ENCODE measurements at places on chromosomes 1 and 21.

GRCh38 chr21:46498335-46499050 lies 39.8 kb downstream of the DIP2A start:
- no peak for ATAC-seq

DNA sequence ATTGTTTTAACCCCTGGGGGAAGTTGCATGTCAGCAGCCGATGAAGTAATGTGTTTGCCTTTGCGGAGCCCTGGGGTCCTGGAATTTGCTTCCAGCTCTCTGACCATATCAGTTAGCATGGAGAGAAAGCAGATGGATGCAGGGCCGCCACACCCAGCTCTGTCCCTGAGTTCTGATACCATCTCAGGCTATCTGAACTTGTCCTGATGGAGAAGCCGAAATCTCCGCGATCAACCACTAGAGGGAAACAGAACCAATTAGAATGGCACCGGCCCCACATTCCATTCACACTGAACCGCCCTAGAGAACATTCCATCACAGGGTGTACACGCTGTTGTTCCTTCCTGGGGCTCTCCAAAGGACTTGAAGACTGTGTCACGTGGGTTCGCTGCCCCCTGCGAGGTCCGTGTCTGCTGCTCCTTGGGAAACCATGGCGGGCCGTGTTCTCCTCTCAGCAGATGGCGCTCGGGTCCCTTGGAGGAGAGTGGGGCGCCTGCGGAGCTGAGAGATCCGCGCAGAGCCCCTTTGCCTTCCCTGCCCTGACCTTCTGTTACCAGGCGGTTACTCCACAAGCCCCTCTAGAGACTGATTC lies 75.4 kb downstream of the ABCA4 start:
- no peak for ATAC-seq

DNA sequence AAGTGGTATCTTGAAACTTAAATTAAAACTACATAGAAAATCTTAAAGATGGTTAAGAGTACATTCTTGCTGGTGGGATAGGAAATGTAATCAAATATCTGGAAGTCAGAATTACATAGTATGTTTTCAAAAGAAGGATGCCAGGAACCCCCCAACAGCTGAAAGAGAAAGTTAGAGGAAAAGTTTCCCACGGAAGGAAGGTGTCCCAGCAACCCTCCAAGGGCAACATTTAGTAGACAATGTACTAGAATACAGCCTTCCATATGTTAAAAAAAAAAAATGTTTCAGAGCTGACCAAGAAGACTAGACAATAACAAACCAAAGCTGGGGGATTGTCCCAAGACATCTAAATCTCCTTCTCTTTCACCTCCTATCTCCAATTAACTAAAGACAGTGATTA lies 2.2 kb downstream of the DEDD start:
- ATAC-seq = no peak

DNA sequence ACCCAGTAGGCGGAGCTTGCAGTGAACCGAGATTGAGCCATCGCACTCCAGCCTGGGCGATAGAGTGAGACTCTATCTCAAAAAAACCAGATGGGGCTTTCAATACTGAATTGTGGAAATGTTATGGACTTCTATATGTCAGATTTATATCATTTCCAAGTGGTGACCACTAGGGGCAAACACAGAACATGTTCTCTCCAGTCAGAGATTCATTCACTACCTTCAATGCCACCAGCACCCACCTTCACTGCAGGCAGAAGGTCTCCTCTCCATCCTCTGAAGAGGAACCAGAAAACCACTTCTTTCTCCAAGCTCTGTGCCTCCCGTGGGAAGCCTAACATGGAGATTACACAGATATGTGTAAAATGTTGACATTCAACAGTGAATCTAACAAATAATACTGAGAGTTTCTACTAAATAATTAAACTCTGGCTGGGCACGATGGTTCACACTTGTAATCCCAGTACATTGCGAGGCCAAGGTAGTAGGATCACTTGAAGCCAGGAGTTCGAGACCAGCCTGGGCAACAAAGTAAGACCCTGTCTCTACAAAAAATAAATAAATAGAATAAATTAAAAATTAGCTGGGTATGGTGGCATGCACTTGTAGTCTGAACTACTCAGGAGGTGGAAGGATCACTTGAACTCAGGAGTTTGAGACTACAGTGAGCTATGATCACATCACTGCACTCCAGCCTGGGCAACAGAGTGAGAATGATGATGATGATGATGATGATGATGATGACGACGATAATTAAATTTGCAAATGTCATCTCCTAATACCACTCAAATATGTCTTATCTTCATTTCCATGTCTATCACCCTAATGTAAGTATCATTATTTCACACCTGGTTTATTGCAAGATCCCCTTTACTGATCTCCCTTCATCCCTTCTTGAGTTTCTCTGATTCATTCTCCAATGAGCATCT lies 151.1 kb downstream of the ZNF281 start:
- peak; percentile 58 for ATAC-seq

DNA sequence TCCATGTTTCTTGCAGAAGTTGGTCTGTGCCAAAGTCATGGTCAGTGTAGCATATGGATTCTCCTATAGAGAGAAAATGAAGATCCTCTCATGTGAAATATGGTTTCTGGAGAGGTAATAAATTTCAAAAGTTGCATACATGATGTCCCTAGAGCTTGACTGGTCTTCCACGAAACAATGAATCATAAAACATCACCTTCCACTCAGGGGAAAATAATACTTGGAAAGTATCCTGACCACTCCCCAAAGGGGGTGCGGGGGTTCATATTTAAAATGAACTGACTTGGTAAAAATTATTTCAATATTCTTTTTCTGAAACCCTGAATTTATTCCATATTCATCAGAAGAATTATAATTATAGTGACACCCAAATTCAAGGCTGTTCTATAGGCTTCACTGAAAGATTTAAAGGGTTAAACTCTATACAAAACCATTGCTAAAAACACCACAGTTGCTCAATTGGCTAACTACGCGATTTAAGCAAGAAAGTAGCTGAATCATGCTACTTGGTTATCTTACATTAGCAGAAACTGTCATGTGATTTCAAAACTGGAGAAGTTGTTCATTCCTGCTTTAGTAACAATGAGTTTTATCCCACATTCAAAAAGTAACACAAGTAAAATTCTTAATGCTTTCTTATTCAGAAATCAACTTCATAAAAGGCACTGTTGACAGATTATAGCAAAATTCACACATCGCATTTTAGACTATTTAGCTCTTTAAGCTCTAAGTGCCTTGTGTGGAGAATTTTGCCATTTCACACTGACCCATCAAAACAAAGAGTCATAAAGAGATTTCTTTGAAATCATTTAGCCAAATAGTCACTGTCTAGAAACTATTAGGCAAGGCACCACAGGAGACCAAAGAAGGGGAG lies 5.3 kb downstream of the CREG1 start:
- ATAC-seq = no peak

GRCh38 chr1:9780554-9781110 lies 43.1 kb downstream of the CLSTN1 start:
- ATAC-seq = no peak

- no peak for ATAC-seq
Observed at GRCh38 chr21:44370027-44370735, 16.8 kb downstream of the TRPM2 start.

GRCh38 chr1:200369131-200369530 lies 40.7 kb downstream of the ZNF281 start:
- no peak for ATAC-seq

GRCh38 chr1:26403656-26404055 lies 7.0 kb upstream of the LIN28A start:
- ATAC-seq = no peak

DNA sequence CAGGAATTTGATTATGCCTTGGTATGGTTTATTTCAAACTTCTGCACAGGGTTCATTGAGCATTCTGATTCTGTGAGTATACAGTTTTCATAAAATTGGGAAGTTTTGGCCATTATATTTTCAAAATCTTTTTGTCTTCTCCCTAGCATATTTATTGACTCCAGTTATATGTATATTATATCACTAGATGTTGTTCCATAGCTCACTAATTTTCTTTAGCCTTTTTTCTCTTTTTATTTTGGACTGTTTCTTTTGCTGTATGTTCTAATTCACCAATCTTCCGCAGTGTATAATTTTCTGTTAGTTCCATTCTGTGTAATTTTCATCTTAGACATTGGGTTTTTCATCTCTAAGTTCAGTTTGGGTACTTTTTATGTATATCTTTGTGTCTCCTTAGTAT lies 31.9 kb downstream of the ZMYM4 start:
- no peak for ATAC-seq

DNA sequence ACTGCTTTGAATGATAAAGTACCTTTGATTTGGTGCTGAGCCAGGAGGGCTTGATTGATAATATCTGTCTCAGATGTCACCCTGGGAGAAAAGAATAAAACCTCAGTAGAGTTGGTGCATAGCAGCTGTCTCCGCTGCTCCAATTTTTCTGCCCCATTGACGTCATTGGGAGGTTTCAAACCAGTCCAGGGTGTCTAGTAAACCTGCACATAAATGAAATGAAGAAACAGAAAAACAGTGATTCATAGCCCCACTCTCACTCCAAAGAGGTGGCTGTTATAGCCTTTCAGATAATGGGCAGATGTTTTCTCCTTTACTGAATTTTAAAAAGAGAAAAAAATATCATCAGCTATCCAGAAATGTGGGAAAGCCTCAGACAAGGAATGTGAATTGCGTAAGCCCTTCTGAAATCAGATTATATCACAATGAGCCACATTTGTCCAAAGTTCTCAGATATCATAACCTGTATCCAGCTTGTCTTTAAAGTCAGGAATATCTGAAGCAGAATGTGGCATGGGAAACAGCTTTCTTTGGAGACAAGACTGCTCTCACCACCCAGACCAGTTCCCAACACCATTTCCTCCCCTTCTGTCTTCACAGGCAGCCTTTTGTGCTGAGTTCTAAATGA lies 351.3 kb upstream of the SGIP1 start:
- ATAC-seq = no peak

DNA sequence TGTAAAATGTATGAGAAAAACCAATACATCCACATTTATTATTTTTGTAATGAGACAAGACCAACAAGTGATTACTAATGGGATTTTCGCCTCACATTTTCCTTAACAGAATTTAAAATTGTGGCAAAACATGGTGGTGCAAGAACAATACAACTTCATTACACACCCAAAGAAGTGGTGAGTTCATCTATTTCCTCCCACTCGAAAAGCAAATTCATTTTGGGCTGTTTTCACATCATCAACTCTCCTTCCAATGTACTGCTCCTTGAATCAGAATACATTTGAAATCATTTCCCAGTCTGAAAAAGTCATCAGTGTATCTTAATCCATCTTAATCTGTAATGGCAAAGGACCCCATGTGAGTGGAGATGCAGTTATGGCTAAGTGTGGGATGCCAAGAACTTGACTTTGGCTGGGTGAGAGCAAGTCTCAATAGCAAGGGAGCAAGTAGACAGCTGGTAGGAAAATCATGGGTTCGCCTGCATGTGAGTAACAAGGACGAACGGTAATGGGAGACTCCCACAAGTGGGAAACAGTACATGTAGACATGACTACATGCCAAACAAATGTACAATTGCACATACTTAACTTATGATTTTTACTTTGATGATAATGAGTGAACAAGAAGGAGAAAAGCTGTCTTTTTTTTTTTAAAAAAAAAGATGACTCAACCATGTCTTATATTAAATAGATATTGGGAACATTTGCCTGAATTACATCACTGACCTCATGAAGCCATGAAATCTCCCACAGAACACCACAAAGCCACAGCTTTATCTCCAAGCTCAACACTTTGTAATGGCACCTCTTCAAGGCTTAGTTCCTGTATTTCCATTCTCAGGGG lies 46.0 kb downstream of the RUNX1 start:
- ATAC-seq = no peak

- ATAC-seq = peak; percentile 73
Observed at GRCh38 chr1:161258439-161259344, at the start of gene PCP4L1. Gene PCP4L1, plus strand, starts transcription at chr1:161258745. Its CDS starts 230 bp downstream, at chr1:161258975.

GRCh38 chr1:185517808-185518419 lies 200.9 kb upstream of the IVNS1ABP start:
- ATAC-seq = no peak

- no peak for ATAC-seq
Observed at GRCh38 chr1:8344893-8345507, 27.1 kb downstream of the SLC45A1 start.

- peak; percentile 55 for ATAC-seq
Observed at GRCh38 chr1:226248091-226248490, 24.6 kb downstream of the MIXL1 start.

GRCh38 chr1:8161546-8162105 lies 135.5 kb upstream of the ERRFI1 start:
- ATAC-seq = no peak

DNA sequence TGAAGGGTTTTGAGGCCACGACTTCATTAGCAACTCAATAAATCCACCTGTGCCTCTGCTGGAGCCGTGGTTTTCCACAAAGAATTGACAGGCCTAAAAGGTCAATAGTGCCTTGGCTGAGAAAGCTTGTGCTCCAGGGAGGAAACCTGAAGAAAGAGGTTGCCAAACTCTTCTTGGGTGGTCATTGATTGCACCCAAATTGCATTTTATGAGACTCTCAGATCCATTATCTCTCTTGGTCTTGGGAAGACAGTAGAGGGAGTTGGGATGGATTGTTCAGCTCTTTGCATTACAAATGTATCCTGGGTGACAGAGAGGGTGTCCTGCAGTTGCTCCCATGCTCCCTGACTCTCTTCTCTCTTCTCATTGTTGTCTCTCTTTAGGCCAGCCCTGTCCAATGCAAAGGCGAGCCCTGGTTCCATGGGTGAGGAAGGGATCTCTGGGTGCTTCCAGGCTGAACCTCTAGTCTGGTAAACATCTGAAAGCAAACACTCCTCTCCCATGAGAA lies 46.1 kb upstream of the HTR1D start:
- no peak for ATAC-seq

- ATAC-seq = no peak
Observed at GRCh38 chr1:233695901-233696300, 82.0 kb downstream of the KCNK1 start.

DNA sequence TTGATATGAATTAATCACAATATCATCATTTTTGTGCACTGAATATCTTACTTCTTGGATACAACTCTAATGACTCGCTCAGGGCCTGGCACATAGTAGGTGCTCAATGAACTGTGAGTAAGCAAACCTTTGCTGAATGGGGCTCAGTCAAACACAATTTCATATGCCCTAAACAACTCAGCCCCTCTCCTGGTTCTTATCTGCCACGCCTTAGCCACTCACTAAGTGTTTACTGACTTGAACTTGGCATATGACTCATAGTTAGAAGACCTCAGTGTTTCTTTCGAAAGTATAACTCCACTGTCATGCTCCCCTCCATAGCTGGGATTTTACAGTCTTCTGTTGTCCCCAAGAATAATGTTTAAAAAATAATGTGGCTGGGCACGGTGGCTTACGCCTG lies 4.8 kb upstream of the IFNLR1 start:
- peak; percentile 56 for ATAC-seq

GRCh38 chr21:43658769-43659135 lies 536 bp downstream of the HSF2BP start:
- no peak for ATAC-seq

GRCh38 chr1:151934048-151934493 lies 24.8 kb upstream of the THEM4 start:
- ATAC-seq = peak; percentile 79

- no peak for ATAC-seq
Observed at GRCh38 chr1:6303397-6304012, 42.6 kb upstream of the GPR153 start.

All from stimulated activated memory B cell treated with anti-CD40 and anti-IgM and Interleukin-4, amounts not matched to agents 10 μg/mL and 1 μg/mL and 100 μg/mL, for 72 hours (primary cell).